ENCODE measurements at places on chromosomes 11 and 22.

DNA sequence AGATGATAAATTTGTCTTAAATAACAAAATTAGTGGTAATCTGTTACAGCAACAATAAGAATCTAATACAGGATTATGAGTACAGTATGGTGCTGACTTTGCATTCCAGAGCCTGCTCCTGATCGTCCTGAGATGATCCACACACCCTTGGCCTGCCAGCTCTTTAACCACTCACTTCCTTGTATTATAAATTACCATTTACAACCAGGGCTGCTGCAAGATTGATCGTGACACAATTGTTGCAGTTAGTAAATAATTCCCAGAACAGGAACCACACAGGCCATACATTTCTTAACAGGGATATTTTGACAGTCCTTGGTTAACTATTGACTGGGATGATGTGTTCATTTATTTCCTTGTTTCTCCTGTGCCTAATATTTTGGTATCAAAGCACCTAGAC lies 3.8 kb upstream of the CBLIF start:
- DNase-seq = no peak
- H3K4me3 ChIP-seq = no peak overlapping the region
- H3K4me1 ChIP-seq = no peaks in the 10 kb centered on the region
- H3K27me3 ChIP-seq = no peaks in the 10 kb centered on the region
- H3K36me3 ChIP-seq = no peaks in the 10 kb centered on the region

- H3K4me1 ChIP-seq = peaks cover 19% of the 10 kb centered on the region
- H3K4me3 ChIP-seq = no peak overlapping the region
- DNase-seq = no peak
- no peak overlapping the region for H3K27ac ChIP-seq
Measured at GRCh38 chr22:39471381-39472141, 14.7 kb downstream of the MGAT3 start.

DNA sequence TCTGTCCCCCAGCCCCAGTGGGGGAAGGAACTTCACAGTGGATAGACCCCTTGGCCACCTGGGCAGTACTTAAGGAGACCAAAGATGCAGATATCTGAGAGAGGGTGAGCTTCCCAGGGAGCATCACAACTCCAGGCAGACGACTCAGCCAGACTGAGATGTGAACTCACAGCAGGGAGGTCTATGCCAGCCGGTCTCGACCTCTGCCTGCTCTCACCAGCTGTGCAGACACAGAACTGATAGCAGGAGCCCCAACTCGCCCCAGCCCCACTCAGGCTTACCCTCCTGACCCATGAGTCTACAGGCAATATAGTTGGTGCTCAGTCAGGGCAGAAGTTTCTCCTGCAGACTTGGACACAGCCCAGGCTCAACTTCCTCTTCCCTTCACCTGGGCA lies 29.7 kb upstream of the ACCSL start:
- no peak for DNase-seq
- H3K4me1 ChIP-seq = no peaks in the 10 kb centered on the region
- H3K27me3 ChIP-seq = no peaks in the 10 kb centered on the region
- no peak overlapping the region for H3K4me3 ChIP-seq

- H3K4me3 ChIP-seq = no peak overlapping the region
- H3K27ac ChIP-seq = no peak overlapping the region
- H3K36me3 ChIP-seq = no peaks in the 10 kb centered on the region
- H3K27me3 ChIP-seq = no peaks in the 10 kb centered on the region
- H3K4me1 ChIP-seq = no peaks in the 10 kb centered on the region
Measured at GRCh38 chr11:122304973-122305372, 189.0 kb upstream of the BLID start.

All from CD4-positive, alpha-beta memory T cell (primary cell).